Activated CD8-positive, alpha-beta T cell treated with anti-CD3 and anti-CD28 coated beads, Interleukin-2, amount 10 ng/mL, durations not matched to agents 7 days and 5 days (primary cell): ENCODE measurements at places on chromosomes 1 and 21.

- DNase-seq, result no peak
Observed at GRCh38 chr1:97186381-97186780, 464.8 kb downstream of the PTBP2 start.

- no peak for DNase-seq
Observed at GRCh38 chr1:29502225-29502910, 266.0 kb downstream of the PTPRU start.

- no peak for DNase-seq
Observed at GRCh38 chr1:83716641-83717040, 282.3 kb downstream of the TTLL7 start.

DNA sequence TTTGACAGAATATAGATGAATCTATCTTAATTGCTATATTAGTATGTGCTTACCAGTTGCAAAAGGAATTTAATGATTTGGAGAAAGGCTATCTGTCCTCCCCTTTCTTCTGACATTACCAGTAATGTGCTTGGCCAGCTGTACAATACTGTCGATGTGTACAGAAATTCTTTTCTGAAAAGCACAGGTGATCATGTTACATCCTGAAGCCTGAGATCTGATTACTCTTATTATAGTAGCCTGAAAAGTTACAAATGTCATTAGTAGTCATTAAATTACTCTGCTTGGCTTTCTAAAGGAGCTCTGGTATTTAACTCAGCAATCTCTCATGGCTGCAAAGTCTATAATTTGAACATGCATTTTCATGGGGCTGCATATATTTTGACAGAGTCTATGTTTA, 209.8 kb downstream of the PTPRC start:
- no peak for DNase-seq

DNA sequence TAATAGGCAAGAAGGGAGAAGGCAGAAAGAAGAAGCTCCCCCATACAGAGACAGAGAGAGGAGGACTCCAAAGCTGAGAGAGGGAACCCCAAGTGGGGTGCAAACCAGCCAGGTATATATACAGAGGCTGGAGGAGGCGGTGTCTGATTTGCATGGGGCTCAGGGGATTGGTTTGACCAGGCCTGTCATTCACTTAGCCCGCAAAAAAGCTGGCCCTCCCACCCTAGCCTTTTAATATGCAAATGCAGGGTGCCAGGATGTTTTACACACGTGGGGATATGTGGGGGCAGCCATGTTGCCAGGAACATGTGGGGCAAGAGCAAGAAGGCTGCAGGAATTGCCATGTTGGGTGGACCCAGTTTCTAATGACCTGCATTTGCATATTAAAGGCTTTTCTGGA, 37.0 kb upstream of the TENT5B start:
- peak; percentile 23 for DNase-seq

GRCh38 chr21:29423099-29423870, 124.6 kb downstream of the BACH1 start:
- no peak for DNase-seq

- DNase-seq, result no peak
Observed at GRCh38 chr1:179340918-179341317, 24.9 kb upstream of the AXDND1 start.

GRCh38 chr1:36517011-36517771, 34.5 kb upstream of the CSF3R start:
- no peak for DNase-seq

- no peak for DNase-seq
Observed at GRCh38 chr1:14282707-14283106, 315.8 kb upstream of the KAZN start.

DNA sequence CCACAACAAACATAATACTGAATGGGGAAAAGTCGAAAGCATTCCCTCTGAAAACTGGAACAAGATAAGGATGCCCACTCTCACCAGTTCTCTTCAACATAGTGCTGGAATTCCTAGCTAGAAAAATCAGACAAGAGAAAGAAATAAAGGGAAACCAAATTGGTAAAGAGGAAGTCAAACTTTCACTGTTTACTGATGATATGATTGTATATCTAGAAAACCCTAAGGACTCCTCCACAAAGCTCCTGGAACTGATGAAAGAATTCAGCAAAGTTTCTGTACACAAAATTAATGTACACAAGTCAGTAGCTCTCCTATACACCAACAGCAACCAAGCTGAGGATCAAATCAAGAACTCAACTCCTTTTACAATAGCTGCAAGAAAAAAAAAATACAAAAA, 6.9 kb upstream of the F13B start:
- DNase-seq, result no peak

- DNase-seq, result no peak
Observed at GRCh38 chr1:166907763-166908162, 31.7 kb upstream of the TADA1 start.

DNA sequence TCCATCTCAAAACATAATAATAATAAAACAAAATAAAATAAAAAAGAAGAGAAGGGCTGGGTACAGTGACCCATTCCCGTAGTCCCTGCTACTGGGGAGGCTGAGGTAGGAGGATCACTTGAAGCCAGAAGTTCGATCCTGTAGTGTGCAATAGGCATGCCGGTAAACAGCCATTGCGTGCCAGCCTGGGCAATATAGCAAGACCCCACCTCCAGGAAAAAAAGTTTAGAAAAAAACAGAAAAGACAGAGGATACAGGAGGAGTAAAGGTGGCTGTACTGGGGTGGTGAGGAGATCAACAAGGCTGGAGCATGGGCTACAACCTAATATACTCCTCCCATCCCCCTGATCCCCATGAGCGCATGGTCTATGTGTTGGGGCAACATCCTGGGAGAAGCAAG, 30.8 kb downstream of the PTAFR start:
- no peak for DNase-seq

- DNase-seq, result no peak
Observed at GRCh38 chr21:42252778-42253340, 33.9 kb downstream of the ABCG1 start.

GRCh38 chr1:38624336-38625039, 235.1 kb downstream of the RRAGC start:
- no peak for DNase-seq

DNA sequence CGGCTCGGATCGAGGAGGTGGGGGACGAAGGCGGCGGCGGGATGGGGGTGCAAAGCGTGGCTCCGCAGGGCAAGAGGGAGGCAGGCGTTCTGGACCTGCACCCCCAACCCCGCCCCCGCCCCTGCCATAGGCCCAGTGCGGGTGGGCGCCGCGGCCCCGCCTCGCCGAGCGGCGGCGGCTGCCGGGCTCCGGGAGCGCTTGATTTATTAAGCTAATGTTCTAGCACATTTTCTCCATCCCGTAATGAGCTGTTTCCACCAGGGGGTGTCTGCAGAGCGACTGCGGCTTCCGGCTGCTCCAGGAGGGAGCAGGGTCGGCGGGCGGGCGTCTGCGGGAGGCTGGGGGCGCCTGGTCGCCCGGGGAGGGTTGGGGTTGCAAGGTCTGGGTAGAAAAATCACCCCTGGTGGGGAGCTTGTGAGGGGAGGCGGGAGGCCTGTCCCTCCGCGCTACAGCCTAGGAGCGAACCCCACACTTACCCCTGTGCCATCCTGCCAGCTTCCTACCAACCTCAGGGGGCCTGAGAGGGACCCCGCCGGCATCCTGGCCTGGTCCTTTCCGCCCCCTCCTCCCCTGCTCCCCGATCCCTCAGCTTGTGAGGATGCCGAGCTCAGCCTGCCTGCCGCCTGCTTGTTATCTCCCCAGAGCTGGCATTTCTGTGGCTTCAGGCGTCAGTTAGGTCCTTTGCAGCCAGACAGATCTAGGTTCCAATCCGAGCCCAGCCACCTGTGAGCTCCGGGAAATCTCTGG, 48.5 kb upstream of the ACOT11 start:
- DNase-seq, result peak; percentile 65
